Hypothalamus (tissue), 51 donors: ENCODE measurements at places on chromosomes 2 and 18.
A peak's percentile ranks its signal among the peaks of the same experiment; 100 is the strongest.

DNA sequence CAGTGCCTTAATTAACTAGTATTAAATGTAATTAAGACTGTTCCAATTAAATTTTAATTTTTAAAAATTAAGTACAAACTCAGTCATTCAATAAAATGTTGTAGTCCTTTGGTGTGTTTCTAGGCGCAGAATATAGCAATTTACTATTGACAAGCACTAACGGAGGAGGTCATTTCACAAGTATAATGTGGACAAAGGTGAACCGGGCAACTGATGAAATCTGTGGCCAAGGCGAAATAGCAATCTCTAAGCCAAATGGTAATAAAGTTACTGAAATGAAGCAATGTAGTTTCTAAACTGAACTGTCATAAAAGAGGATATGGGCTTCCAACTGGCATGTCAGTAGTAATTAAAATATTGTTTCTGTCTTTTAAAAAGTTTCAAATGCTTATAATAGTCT lies 27.5 kb downstream of the FIGN start:
- DNase-seq: no peak

DNA sequence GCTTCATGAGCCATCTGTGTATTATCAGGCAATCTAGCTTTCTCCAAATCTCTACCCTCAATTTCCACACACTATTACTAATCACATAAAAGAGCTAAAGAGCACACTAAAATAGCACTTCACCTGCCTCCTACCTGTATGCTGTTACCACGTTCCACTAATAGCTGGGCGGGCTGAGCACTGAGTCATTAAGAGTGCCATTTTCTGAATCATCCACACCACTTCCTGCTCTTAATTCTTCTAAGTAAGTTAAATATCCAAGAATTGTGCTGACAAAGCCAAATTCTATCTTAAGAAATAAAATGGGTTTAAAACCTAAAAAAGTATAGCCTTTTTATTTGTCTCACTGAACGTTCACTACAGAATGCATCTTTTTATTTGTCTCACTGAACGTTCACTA lies 35.7 kb downstream of the NOL10 start:
- DNase-seq: no peak

DNA sequence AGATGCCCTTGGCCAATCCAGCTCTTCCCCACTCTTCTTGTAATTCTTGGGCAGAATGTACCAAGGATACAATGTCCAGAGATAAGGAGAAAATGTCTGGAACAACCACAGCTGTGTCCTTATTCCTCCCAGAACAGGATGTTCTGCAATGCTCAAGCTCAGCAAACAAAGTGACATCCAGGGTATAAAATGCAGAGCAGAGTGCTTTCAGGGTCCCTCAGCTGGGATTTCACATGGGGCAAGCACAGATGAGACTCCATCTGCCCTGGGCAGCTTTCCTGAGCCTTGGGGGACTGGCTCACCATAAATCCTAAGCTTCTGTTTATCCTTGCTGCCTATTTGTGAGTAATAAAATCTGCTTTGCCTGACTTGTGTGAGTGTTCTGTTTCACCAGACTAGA lies 127.4 kb downstream of the VAPA start:
- DNase-seq: no peak

- no peak for DNase-seq
Measured at GRCh38 chr2:207311316-207312005, 145.7 kb upstream of the KLF7 start.

DNA sequence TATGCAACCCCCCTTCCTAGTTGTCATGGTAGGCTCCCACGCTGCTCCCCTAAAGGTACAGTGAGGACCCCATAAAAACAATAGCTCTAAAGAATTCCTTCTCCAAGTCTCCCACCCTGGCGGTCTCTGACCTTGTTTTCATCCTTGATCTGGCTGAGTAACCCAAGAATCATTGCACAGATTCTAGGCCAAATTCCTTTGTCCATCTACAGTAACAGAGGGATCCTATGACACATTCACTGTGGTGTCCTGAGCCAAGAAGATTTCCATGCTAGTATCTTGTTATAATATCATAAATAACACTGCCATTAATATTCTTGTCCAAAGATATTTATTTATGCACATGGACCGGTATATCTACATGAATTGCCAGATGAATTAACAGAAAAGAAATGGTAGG lies 240.2 kb downstream of the CYP26B1 start:
- no peak for DNase-seq

- DNase-seq: no peak
Measured at GRCh38 chr2:64657411-64657810, 3.7 kb upstream of the SERTAD2 start.

DNA sequence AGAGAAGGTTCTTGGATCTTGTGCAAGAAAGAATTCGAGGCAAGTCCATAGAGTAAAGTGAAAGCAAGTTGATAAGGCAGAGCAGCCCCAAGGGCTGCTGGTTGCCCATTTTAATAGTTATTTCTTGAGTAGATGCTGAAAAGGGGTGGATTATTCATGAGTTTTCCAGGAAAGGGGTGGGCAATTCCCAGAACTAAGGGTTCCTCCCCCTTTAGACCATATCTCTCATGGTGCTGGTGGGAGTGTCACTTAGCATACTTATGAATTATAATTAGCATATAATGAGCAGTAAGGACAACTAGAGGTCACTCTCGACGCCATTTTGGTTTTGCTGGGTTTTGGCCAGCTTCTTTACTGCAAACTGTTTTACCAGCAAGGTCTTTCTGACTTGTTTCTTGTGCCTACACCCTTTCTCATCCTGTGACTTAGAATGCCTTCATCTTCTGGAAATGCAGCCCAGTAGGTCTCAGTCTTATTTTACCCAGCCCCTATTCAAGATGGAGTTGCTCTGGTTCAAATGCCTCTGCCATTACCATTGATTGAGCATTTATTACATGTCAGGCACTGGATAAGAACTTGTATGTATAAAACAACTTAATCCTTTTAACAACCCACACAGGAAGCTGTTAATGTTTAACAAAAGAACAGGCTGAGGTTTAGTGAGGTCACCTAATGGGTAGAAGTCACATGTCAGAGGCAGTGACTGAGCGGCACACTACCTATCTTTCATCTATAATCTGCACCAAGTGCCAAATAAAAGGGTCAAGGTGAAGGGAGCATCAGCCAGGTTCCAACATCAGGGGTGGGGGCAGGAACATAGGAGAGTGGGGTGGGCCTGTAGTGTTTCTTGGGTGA lies 250.9 kb downstream of the ICOS start:
- DNase-seq: no peak

DNA sequence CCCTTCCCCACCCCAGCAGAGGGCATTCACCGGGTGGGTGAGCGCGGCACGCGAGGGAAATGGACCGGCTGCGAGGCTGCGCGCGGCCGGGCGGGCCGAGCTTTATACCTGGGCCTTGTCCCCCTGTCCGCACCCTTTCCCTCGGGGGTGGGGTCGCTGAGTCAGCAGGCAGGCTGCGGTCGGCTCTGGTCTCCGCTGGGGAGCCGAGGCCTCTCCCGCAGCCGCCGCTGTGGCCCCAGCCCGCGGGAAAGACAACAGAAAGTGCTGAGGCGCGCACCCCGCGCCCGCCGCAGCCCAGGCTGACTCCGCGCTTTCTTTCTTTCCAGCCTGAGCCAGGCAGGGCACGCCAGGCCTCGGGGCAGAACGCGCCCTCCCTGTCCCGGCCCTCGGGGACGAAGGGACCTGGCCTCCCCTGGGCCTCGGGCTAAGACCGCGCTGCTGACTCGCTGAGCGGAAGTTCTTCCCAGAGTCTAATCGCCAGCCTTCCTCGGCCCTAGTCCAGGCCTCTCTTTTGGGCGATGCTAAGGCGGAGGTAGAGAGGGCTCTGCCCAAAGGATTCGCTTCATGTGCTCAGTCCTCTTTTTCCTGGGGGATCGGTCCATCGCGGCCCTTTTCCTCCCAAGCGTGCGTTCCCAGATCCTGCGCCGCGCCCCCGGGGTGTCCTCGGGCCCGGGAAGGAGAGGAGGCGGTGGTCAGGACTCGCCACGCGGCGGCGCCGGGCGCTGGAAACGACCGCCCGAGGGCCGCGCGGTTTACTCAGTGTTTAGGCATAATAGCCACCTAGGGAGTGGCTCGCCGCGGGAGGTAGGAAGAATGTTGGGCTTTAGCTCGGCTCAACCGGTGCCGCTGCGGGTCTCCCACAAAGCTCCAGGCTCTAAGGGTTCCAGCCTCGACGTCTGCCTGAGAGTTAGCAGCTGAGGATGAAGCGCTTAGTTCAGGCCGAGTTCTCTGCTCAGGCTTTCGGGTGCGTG lies at the start of gene CRYBA2:
Gene CRYBA2, minus strand, starts transcription at position 78 of the 971 bp plus-strand sequence. CDS start 246 bp downstream, outside the sequence.
- no peak for DNase-seq

DNA sequence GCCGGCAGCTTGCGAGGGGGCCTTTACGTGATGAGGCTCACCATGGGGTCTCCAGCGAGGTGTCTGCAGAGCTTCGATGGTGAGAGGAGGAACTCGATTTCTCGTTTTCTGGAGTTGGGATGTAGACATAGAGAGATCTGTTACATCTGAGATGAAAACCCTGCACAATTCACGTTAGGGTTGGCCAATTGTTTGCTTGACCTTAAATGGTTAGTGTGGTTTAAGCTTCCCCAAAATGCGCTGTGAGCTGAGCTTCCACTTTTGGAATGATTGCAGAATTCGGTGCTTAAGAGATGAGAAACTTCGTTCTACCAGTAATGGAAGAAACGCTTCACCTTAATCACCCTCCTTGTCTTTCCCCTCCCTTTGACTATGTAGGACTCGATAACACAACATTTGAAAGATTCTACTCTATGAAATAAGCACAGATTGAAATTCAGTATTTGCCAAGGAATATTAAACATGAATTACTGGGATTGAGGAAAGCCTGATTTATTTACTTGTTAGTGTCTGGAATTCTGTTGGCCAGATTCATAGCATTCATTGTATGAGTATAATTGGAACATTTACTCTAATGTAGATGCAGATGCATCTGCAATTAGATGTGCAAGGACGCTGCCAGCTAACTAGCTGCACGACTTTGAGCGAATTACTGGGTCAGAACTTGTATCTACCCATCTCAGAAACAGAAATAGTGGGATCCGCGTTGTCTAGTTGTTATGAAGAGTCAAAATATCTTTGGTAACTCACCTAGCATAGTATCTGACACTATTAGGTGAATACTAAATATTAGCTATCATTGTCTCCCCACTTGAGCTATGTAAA lies 1.6 kb upstream of the KLF7 start:
- DNase-seq: no peak

- no peak for DNase-seq
Measured at GRCh38 chr2:85112906-85113625, 20.1 kb upstream of the TCF7L1 start.

GRCh38 chr2:181892799-181893435 lies 1.4 kb downstream of the ITPRID2 start:
- DNase-seq: no peak

GRCh38 chr18:50578651-50579050 lies 18.8 kb downstream of the MAPK4 start:
- DNase-seq: no peak

- peak; percentile 54 for DNase-seq
Measured at GRCh38 chr2:109128616-109129355, at the start of gene SH3RF3. Gene SH3RF3 (plus strand): TSS chr2:109129205.

- DNase-seq: no peak
Measured at GRCh38 chr2:46073540-46074046, 223.6 kb upstream of the EPAS1 start.

DNA sequence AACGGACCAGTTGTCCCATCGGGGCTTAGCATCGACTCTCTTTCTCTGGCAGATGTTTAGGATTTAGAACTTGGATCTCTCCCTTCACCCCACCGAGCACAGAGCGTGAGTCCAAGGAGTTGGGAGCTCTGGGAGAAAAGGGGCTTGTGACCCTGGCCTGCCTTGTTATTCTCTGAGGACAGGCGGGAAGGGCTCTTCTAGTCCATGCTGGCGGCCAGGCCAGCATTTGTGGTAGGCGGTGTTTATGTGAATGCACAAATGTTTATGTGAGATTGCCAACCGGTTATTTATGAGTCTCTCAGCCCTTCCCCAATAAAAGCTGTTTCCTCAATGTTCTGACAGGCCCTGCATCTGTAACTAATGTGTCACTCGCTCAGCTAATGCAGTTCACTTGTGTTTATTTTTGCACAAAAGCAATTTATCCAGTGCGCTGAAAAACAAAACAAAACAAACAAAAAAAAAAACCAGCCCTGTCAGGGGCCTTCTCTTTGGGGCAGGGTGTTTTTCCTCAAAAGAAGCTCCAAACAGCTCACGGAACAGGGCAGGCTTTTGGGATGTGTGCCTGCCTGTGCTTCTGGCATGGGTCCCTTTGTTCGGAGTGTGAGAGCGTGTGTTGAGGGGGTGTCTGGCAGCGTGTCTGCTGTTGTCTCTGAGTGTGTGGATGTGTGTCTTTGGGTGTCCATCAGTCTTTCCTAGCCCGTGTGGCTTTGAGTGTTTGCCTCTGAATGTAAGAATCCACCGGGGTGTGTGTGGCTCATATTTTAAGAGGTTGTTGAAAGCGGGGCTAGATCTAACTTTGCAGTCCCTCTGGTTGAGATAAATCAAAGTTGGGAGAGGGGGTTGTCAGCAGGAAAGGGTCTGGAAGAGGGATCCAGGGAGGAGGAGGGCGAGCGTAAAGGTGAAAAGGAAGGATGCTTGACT lies 52.8 kb upstream of the HAAO start:
- no peak for DNase-seq

GRCh38 chr2:80198042-80198441 lies 106.5 kb downstream of the LRRTM1 start:
- DNase-seq: no peak

DNA sequence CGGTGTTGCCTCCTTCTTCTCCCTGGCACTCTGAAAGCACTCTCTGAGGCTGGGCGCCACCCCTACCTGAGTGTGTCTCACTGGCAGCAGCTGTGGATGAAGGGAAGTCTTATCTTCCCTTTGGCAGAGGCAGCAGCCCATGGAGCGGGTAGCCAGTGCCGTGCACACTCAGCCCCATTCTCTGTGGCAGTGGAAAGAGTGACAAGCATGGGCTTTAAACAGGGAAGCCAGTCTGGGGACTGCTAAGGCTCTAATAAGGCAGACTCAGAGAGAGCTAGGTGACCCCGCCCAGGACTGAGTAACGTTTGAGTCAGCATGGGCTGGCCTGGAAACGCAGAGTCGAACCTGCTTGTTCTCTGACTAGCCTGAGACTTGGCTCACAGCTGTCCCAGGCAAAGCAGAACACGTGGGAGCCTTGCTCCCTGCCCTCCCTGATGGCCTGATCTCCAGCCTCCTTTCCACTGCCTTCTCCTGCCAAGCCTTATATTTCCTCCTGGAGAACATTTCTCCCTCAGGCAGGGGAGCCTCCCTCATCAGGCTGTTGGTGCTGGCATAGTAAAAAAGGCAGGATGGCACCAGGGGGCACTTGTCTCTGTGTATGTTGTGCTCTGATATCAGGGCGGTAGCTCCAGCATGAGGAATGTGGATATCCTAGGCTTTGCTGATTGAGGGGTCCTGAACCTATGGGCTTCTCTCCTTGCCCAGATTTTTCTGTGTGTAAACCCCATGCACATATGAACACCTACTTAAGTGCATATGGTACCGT lies 93.9 kb upstream of the LGALSL start:
- no peak for DNase-seq

DNA sequence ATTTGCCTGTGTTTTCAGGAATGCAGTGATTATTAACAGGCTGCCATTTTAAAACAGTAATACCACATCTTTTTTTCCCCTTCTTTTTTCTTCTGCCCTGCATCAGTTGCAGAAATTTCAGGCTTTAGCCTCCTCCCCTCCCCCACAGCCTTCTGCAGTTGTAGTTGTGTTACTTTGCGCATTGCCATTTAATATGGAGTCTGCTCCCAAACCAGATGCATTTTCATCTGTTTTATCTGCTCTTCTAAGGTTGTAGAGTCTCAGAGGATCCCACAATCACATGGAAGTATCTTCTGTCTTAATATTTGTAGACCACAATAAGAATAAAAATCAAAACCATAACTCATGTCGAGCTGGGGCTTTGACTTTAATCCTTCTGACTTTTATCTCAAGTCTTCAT lies 3.8 kb downstream of the ASXL3 start:
- DNase-seq: no peak

GRCh38 chr2:174787487-174788205 lies 23.4 kb upstream of the CHRNA1 start:
- no peak for DNase-seq

GRCh38 chr18:40949114-40949950 lies 1005.7 kb upstream of the PIK3C3 start:
- no peak for DNase-seq
